ENCODE measurements at places on chromosomes 3 and 15.

DNA sequence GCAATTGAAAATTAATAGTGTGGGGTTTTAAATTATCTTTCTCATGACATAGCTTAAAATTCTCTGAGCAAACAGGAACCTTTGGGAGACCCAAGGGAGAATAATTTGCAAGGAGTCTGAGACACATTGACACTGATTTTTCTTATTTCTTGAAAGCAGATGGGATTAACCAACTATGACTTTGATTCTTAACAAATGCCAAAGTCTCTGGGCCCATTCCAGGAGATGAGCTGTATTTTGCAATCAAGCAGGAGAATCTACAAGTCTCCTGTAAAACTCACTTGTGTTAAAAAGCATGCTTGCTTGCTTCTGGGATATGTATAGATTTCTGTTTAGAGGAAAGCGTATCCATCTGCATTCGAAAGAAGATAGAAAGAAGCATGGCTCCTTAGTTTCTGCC is 71.3 kb upstream of the STT3B start:
- no peak for DNase-seq

DNA sequence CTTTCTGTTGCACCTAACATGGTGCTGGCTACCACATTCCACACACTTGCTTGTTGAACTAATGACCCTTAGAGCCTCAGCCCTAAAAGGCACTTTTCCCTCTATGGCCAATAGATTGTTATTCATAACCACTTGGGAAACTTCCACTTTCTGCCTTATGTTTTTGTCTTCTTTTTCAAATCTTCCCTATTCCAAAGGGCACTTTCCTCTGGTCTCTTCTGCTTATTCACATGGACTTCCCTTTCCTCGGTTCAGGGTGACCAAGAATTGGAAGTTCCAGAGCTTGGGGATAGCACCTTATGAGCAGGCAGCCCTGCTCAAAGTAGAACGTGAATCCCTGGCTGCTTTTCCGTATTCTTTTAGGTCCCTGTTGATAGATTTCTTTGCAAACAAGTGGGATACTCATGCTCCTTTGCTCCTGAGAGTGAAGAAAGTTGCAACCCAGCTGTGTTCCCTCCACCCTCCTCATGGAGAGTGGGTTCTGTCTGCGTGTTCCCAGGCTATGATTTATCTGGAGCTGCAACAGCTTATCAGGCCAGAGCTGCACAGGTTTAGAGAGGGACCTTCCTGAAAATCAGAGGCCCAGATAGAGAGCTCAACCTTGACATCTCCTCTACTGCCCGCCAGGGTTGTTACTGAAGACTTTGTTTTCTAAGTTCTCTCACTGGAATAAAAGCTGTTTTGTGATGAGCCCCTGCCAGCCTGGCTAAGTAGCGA is 58.8 kb upstream of the MYZAP start:
- no peak for DNase-seq

GRCh38 chr3:36909666-36910065 is 35.2 kb downstream of the TRANK1 start:
- DNase-seq = no peak

GRCh38 chr15:67731112-67731721 is 94.1 kb upstream of the SKOR1 start:
- DNase-seq = no peak

GRCh38 chr3:182215881-182216280 is 504.2 kb downstream of the SOX2 start:
- DNase-seq = no peak

DNA sequence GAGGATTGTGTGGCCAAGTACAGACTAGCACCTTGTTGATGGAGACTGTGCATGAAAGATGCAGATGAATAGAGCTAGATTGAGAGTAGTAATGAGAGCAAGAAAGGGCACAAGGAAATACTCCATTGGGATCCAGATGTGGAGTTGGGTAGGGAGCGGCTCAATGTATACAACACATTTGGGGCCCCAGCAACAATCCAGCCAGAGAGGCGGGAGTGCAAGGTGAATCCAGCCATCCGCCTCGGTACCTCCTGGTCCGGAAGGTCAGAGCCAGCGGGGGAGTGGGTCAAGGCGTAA is 9.0 kb downstream of the ISL2 start:
- no peak for DNase-seq

DNA sequence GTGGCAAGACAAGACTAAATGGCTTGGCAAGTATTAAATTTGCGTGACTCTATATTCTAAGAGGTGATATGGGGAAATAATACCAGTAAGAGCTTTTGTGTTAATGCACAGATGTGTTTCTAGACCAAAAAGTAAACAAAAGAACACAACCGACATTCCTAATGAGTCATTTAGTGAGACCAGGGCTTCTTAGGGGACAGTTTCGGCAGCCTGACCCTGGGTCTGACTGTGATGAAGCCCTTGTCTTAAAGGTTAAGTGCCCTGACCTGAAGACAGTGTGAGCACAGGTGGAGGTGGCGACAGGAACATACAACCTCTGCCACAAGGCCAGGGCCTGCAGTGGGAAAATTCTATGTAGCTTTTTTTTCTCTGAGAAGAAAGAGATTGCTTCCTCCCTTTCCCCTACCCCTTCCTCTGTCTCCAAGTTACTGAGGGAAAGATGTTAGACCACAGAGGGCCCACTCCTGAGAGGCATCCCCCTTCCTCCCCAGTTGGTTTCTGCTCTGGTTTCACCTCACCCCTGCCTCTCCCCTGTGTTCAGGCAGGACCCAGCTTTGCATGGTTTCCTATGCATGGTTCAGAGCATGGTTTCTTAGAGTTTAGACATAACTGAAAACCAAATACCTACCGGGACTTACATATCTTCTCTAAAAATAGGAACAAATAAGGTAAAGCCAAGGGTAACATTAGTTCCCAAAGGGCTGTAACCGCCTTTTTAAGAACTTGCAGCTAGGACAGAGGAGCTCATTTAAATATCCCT is 24.8 kb upstream of the CMTM7 start:
- no peak for DNase-seq

- no peak for DNase-seq
Observed at GRCh38 chr15:46080016-46080415, 445.2 kb downstream of the SQOR start.
